Caco-2 (cell line): ENCODE measurements at places on chromosomes 5 and 9. TPM values are rescaled to one million over a fixed set of nuclear protein-coding genes. Genes with fewer than 3 reads are reported as not detected.

Gene ARID3C
- total RNA-seq, result not detected in 2 replicates

Gene F2R
- 6.3 and 7.8 TPM in 2 replicates for total RNA-seq

Gene C9orf43
- 1.1 and 1.9 TPM in 2 replicates for total RNA-seq

Gene PCA3
- total RNA-seq, result not detected in 2 replicates

DNA sequence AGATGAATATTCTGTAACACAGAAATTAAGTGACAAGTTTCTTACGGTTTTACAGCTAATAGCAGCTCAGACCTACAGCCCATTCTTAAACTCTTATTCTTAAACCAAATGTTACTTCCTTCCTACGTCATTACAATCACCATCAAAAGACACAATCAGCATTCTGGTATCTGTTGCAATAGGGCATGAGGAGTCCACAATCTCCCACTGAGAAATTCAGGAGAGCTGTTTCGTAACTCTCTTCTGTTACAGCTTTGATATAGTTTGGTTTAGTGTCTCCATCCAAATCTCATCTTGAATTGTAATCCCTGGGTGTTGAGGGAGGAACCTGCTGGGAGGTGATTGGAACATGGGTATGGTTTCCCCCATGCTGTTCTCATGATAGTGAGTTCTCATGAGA, 163.4 kb downstream of the GAS1 start:
- H3K4me3 ChIP-seq, result no peak overlapping the region
- no peak for DNase-seq
- no peaks in the 10 kb centered on the region for H3K27me3 ChIP-seq
- no peaks in the 10 kb centered on the region for H3K36me3 ChIP-seq

DNA sequence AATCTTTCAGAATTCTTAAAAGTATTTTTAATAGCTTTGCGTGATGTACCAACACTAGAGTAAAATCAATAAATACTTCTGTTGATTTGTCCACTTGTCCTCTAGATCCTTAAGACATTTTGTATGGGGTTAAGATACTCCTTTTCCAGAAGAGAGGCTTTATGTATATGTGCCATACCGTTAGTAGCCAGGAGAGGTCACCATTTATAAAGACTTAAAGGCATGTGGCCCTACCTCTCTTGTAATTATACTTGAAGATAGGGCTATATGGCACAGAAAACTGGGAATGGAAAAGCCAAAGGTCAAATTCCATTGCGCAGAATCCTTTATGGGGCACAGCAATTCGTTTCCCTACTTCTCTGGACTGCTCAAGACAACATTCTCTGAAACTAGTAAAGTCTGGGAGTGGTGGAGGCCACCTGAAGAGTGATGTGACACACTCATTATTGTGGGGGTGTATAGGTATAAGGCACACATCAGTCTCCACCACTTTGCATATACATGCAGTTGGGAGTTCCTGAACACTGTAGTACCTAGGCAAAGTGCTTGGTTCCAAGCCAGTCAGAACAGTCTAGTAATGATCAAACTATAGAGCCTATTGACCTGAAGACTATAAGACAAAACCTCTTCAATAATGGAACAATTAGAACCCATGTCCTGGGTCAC, 140.1 kb upstream of the FBXL17 start:
- DNase-seq, result no peak
- H3K4me3 ChIP-seq, result no peak overlapping the region
- no peaks in the 10 kb centered on the region for H3K36me3 ChIP-seq
- H3K27ac ChIP-seq, result no peak overlapping the region
- peaks cover 8% of the 10 kb centered on the region for H3K4me1 ChIP-seq

DNA sequence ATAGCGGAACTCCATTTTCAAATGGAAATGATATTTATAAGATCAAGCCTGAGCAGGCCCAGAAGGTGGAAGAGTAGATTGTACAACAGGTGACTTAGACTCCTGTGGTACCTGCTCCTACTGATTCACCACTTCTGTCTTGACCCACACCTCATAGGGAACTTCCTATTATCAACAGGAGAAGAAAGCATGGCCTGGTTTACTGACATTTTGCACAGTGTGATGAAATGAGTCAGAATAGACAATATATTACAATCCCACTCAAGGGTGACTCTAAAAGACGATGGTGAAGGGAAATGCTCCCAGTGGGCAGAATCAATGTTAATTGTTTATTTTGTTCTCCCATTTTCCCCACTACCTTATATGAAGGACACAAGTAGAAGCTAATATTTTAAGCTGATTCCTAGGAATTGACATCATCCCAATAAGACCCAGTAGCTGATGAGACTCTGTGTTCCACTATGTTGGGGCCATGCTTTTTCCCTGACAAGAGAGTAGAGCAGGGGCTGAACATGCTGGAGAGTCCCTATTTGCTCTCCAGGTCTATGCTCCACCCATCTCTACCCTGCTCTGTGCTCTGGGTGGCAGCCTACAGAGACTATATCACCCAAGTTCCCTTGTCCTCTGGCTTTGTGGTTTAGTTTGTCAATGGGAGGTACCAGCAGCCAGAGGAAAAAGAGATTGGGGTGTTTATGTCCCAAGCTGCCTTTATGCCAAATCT, 163.4 kb upstream of the FSTL4 start:
- H3K4me1 ChIP-seq, result no peaks in the 10 kb centered on the region
- no peaks in the 10 kb centered on the region for H3K27me3 ChIP-seq
- no peak overlapping the region for H3K4me3 ChIP-seq

DNA sequence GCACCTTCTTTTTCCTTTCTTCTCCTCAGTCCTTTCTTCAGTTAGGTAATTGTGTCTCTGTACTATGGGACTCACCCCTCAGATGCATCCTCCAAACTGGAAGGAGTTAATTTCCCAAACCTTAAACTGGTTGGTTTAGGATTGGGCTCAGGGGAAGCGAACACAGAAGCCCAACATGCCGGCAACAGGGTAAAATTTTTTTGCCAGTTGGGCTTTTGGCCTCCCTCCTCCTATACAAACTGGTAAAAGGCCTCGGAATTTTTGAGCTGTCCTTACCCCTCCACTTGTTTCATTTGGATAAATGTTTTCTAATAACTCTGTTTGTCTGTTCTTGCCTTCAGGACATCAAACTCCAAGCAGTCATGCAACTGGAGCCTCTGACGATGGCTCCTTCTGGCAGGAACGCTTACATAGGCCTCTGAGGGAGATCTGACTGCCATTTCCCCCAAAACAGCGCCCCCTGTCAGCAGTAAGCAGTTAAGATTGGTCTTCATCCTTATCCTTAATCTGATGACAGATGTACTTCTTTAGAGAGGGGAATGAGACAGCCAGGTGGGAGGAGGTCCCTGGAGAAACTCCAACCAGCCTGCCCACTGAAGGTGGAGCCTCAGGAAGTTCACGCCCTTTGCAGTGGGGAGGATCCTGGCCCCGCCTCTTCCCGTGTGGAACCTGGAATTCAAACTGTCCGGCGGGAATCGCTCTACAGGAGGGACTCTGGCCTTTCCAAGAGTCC, 57.8 kb upstream of the SPINK5 start:
- H3K27me3 ChIP-seq, result no peaks in the 10 kb centered on the region
- no peak for DNase-seq
- H3K4me3 ChIP-seq, result no peak overlapping the region
- H3K27ac ChIP-seq, result no peak overlapping the region

- no peak overlapping the region for H3K27ac ChIP-seq
- DNase-seq, result no peak
- no peaks in the 10 kb centered on the region for H3K36me3 ChIP-seq
Observed at GRCh38 chr9:107832871-107833270, 343.3 kb upstream of the KLF4 start.

DNA sequence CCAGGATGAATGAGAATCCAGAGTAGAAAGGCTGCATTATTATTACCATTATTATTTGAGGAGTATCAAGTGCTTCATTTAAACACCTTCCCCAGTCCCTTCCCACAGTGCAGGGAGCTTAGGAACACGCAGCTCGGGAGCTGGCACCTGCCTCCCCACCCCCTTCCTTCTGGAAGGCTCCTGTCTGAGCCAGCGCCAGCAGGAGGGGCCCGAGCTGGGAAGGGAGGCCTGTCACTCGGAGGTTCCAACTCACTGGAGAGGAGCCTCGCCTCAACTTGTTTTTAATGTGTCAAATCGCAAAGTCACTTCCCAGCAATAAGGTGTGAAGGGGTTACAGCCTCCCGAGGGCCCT, 156.4 kb upstream of the IRX4 start:
- H3K27me3 ChIP-seq, result no peaks in the 10 kb centered on the region
- no peaks in the 10 kb centered on the region for H3K4me1 ChIP-seq
- no peak overlapping the region for H3K27ac ChIP-seq

GRCh38 chr9:37715260-37715659, 38.3 kb upstream of the TRMT10B start:
- H3K27me3 ChIP-seq, result no peaks in the 10 kb centered on the region
- no peak overlapping the region for H3K4me3 ChIP-seq
- no peaks in the 10 kb centered on the region for H3K4me1 ChIP-seq
- H3K36me3 ChIP-seq, result no peaks in the 10 kb centered on the region
- no peak for DNase-seq
- H3K27ac ChIP-seq, result no peak overlapping the region

DNA sequence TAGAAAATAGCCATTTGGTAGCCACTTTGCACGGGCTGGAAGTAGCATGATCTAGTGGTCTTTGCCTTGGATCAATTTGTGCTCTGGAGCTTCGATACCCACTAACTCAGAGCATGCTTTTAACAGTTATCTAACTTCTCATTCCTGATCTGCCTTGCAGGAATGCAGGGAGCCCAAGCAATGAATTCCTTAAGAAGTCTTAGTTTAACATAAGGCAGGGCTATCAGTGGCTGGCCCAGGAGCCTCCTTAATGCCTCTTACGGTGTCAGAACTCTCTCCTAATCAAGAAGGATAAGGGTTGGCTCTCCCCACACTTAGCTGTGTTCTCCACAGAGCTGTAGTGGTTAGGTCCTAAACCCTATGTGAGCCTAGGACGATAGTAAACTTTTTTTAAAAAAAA, 95.8 kb upstream of the TBCA start:
- no peak overlapping the region for H3K27ac ChIP-seq
- DNase-seq, result no peak
- H3K4me1 ChIP-seq, result no peaks in the 10 kb centered on the region

DNA sequence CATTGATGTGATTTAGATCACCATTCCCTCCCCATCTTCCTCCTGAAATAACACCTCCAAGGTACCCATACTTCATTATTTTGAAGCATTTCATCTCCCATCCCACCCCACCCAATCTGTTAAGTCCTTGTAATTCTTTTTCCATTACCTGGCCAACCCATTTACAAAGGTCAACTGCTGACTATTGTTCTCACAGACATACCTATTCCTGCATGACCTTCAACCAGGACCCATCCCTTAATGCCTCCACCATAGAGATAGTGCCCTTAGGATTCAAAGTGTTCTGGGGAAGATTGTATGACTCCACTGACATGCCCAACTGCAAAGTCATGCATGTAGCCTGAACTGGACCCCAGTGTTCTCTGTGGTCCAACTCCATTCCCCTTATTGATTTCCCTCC, 91.2 kb downstream of the NLN start:
- no peak overlapping the region for H3K4me3 ChIP-seq
- peaks cover 15% of the 10 kb centered on the region for H3K4me1 ChIP-seq
- no peaks in the 10 kb centered on the region for H3K27me3 ChIP-seq
- peaks cover 2% of the 10 kb centered on the region for H3K36me3 ChIP-seq
- no peak overlapping the region for H3K27ac ChIP-seq
